ENCODE measurements at places on chromosomes 6 and 20. TPM values are rescaled to one million over a fixed set of nuclear protein-coding genes. Genes with fewer than 3 reads are reported as not detected.
A peak's percentile ranks its signal among the peaks of the same experiment; 100 is the strongest.

- no peak for DNase-seq
These were observed 42.9 kb upstream of the SPACA1 start for GRCh38 chr6:88004707-88005106.

DNA sequence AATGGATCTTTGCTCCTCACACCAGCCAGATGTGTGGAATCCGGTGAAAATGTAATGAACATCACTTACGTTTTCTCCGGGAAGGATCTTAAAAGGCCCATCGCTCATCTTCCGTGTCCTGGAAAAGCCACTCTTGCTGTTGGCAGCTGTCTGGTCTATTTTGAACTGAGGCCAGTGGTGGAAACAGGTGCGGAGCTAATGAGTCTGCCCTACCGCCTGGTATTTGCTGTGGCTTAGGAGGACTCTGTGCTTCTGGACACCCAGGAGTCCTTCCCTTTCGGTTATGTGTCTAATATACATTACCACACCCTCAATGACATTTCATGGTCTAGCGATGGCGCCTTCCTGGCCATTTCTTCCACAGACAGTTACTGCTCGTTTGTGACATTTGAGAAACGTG is 264.2 kb upstream of the PREP start:
- no peak for DNase-seq

- DNase-seq: no peak
These were observed 13.6 kb downstream of the BRPF3 start for GRCh38 chr6:36210182-36210581.

DNA sequence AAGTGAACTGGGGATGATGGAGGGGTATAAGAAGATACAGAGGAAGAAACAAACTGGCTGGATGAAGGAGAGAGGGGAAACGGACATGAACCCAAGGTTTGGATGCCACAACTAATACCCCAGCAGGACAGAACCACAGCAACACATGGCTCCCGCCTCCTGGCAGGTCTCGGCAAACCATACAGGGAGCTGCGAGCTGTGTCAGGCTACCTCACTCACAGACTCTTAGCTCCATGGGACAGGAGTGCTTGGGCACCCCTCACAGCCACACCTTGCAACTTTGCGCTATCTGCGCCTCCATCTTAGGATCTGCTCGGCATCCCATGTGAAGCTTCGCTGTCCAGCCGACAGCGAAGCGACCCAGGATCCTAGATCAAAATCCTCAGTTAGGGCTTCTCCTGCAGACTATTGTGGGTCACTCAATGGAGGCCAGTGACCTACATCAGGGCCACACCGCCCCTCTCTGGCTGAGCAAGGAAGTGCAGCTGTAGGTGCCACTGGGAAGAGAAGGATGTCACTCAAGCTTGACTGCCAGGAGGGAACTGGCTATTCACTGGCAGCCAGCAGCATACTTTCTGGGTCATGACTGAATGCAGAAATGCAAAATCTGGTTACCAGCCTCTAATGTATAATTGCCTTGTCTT is 174.4 kb upstream of the RIN2 start:
- peak; percentile 87 for DNase-seq

DNA sequence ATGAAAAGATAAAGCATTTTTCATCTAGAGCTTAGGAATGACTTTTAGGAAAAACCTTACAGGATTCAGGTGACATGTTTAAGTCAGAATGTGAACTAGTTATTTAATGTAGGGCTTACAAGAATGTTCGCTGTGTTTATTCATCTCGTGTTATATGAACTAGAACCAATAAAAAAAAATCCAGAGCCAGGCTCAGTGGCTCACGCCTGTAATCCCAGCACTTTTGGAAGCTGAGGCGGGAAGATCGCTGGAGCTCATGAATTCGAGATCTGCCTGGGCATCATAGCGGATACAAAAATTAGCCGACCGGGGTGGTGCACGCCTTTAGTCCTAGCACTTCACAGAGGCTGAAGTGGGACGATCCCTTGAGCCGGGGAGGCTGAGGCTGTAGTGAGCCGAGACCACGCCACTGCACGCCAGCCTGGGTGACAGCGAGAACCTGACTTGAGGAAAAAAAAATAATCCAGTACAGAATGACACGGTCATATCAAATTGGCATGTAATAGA is 46.3 kb downstream of the OR2B2 start:
- DNase-seq: no peak

DNA sequence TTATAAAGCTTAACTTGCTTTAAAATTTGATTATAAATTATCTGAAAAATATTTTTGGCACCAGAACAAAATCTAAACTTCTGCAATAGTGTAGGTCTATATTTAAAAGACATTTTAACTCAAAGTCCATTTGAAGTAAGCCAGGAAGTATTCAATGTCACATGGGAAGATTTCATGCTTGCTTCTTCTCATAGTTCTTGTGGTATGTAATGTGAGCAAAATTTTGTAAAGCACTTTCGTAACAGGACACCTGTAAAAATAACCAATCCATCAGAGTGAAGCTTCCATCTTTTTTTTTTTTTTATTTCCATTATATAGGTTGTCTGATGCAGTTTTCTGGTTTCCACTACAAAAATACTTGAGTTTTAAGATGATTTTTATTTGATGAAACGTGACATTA is 386.1 kb downstream of the LAMA2 start:
- no peak for DNase-seq

GRCh38 chr6:142570221-142570671 is 268.4 kb downstream of the ADGRG6 start:
- DNase-seq: no peak

DNA sequence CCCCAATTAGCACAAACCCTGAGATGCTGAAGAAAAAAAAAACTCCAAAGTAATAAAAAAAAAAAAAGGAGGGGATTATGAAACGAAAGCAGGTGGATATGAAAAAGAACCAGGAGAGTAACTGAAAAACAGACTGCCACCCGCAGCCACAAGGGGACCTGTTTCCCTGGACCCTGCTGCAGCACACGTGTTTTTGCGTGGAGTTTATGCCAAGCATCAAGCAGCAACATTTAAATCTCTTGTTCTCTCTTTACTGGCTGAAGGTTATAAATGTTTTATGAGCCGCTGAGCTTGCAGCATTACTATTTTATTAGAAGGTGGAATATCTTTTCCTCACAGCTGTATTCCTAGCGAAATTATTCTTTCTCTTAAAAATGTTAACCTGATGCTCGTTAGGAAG is 131.6 kb upstream of the OLIG3 start:
- DNase-seq: no peak

DNA sequence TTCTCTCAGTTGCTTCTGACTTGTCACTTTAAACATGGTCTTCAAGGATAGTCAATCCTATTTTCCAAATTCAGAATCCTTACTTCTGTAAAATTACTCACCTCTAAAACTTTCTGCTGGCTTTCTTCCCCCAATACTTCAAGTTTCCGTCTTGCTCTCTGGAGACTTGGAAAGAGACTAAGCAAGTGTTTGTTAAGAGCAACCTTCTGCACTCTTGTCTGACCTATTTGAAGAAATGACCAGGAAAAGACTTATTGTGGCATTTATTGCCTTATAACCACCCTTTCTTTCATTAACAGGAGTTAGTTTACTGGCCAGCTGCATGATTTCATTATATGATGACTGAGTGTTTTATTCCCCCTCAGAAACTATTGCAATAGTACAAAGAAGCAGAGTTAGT is 181.0 kb downstream of the TBC1D7 start:
- DNase-seq: no peak

DNA sequence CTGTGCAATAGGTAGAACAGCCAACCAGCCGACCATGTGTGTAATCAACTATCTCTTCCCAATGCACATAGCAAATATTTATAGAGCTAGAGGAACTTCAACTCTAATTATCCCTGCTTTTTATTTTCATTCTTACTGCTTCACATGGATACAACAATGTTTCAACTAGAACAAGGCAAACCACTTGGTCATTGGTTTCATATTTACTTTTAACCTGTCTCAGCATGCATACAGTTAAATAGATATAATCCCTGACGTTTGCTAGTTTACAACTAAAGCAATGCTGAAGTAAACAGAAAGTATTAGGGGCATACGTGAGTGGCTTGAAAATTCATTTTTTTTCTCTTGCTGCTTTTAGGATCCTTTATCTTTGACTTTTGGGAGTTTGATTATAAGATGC is 318.5 kb upstream of the MAP3K7 start:
- no peak for DNase-seq

GRCh38 chr6:15712797-15713196 is 50.0 kb upstream of the DTNBP1 start:
- no peak for DNase-seq

GRCh38 chr6:33405386-33405940 is 5.4 kb upstream of the PHF1 start:
- no peak for DNase-seq

GRCh38 chr20:34472246-34472925 is 43.8 kb upstream of the DYNLRB1 start:
- no peak for DNase-seq

- DNase-seq: no peak
These were observed 17.0 kb downstream of the CDS2 start for GRCh38 chr20:5143851-5144250.

DNA sequence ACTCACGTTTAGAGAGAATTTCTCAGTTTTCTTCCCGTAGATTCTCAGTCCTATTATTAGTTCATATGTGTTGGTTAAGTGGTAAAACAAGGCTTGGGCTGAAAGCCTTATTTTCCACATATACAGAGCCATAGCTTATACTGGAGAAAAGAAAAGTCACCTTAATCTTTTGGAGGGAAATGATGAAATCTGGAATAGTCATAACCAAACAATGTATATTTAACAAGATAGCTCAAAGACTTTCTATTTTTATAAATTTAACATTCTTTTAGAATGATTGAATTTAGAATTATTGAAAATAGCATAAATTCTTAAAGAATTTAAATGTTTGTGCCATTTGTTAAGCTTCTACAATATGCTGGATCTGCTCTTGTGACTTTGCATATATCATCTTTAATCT is 85.8 kb downstream of the CDKAL1 start:
- DNase-seq: no peak

GRCh38 chr6:22101163-22101562 is 195.7 kb downstream of the PRL start:
- DNase-seq: no peak

GRCh38 chr20:40997116-40997515 is 31.5 kb upstream of the TOP1 start:
- DNase-seq: no peak

DNA sequence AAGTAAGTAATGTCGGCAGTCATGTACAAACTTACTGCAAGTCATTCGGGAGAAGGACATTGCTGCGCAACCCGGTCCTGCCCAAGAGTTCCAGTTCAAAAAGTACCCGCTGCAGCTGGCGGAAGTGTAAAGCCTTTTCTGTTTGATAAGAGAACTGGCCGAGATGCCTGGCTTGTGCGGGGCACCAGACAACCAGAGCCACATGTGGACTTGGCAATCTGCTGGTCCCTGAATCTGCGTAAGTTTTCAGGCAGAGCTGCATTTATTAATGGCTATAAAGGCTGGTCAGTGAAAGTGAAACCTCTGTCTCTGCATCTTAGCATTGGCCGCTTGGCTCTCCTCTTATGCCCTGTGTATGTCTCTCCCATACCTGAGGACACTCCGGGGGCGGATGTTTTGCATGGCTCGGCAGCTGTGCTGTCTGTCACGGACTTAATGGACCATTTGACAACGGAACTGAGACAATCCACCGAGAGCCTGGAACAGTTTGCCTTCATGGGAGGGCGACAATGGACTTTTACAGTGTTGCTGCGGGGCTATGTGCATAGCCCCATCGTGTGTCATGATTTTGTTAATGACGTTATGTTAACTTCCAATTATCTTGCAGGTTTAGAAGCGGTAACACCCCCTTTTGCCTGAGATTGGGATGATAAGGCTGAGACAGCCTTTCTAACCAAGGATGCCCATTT is 19.8 kb upstream of the RGS17 start:
- DNase-seq: no peak

DNA sequence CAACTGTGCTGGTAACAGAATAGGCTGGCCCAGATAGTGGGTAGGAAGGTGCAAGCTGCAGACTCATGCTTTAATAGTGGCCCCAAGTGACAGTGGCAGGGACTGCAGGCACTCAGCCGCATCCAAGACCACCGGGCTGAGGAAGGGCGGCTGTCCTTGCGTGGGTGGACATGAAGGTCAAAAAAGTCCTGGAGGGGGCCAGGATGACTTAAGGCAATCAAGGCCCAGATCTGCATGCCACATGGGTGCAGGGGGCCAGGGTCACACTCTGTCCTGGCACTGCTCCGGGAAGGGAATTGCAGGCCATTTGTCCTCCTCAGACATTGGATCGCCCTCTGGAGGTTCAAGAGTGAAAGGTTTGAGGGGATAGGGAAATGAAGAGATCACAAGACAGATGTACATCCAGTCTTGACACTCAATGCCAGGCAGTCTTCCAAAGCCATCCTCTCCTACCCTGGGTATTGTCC is 10.4 kb upstream of the VNN2 start:
- no peak for DNase-seq

GRCh38 chr6:152700427-152700826 is 2.7 kb downstream of the MYCT1 start:
- DNase-seq: no peak

DNA sequence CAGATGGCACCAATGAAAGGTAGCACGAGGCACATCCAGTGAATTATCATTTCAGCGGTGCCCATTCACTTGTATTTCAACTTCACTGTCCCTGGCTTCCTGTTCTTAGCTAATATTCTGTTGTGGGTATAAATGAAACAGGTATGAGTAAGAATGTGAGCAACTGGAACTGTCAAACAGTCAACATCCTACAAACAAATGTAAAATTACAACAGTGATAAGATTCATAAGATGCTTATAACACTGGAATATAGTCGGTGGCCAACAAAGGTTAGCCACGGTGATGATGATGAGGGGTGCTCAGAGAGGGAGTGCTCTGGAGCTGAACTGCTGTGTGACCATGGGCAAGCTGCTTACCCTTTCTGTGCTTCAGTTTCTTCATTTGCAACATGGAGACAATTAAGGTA is 74.9 kb upstream of the TOX2 start:
- no peak for DNase-seq

GRCh38 chr20:25007491-25008305 is 15.1 kb upstream of the APMAP start:
- peak; percentile 73 for DNase-seq

DNA sequence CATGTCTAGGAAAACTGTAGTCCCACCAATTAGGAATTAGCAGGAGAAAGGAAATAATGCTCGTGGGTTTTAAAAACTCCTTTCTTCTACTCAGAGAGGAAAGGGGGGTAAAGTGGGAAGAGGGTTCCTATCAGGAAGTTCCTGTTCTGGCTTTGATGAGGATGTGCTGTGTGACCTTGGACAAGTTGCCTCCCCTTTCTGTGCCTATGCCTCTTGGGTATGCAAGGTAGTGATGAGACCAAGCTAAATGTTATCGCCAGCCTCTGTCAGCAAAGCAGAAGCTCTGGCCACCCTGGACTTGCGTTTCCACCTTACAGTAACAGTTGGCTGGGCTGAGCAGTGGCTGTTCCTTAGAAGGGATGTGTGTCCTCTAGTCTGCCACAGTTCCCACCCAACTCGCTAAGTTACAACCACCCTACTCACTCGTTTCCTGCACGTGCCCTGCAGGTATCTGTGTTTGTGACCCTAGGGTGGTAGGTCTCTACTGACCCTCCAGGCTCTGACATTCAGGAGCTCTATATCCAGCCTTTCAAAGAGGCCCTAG is 110.0 kb downstream of the PREX1 start:
- DNase-seq: no peak

- DNase-seq: no peak
These were observed 75.2 kb upstream of the TOP1 start for GRCh38 chr20:40953416-40953815.

The KIF25 gene
- total RNA-seq: not detected

The CDSN gene
- not detected for total RNA-seq

The MOXD1 gene
- 2.0 TPM for total RNA-seq

The SLC32A1 gene
- total RNA-seq: not detected

The TNNC2 gene
- 0.60 TPM for total RNA-seq

The TMEM239 gene
- total RNA-seq: not detected

The PRSS16 gene
- total RNA-seq: 0.28 TPM

The MYMX gene
- 1.5 TPM for total RNA-seq

The MDFI gene
- total RNA-seq: 5.4 TPM
